ENCODE measurements at places on chromosomes 5 and 9. TPM values are rescaled to one million over a fixed set of nuclear protein-coding genes. Genes with fewer than 3 reads are reported as not detected.

The LCN15 gene
- total RNA-seq = not detected

The NPR3 gene
- not detected for total RNA-seq

The CLIC3 gene
- 3.4 TPM for total RNA-seq

The IL9 gene
- total RNA-seq = 12.5 TPM

The TTC39B gene
- total RNA-seq = 12.1 TPM

The DHFR gene
- total RNA-seq = 85.8 TPM

The PCDHB4 gene
- total RNA-seq = not detected

The PHF24 gene
- total RNA-seq = not detected

- no peaks in the 10 kb centered on the region for H3K27me3 ChIP-seq
- H3K36me3 ChIP-seq = peaks cover 12% of the 10 kb centered on the region
- H3K4me3 ChIP-seq = no peak overlapping the region
- no peaks in the 10 kb centered on the region for H3K4me1 ChIP-seq
- no peak overlapping the region for H3K27ac ChIP-seq
Measured at GRCh38 chr9:5819174-5819573, 13.7 kb downstream of the ERMP1 start.

DNA sequence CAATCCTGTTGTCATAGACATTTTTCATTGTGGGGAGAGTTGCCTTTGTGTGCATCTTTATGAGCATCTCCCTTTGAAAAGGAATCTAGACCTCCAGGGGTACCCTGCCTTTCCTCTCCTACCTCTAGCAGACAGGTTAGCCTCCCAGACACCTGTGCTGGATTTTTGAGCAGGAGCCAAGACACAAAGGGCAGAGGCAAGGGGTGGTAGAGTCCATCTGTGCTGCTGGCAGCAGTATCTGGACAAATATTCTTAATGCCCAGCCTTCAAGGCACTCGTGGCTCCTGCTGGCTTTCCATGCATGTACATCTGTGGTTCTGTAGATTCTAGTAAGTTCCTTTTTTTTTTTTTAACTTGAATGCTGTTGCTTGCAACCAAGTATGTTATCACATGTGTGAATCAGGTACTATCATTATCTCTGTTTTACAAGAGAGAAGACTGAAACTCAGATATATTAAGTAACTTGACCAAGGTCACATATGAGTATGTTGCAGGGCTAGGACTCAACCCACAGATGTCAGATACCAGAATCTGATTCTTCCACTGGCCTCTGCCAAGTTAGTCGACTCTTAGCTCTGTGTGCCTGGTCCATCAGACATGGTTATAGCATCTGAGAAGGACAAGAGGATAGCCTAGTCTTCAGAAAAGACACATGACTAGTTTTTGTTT lies 32.9 kb upstream of the GPR151 start:
- no peak for DNase-seq
- no peak overlapping the region for H3K4me3 ChIP-seq
- H3K27me3 ChIP-seq = no peaks in the 10 kb centered on the region
- H3K36me3 ChIP-seq = no peaks in the 10 kb centered on the region

DNA sequence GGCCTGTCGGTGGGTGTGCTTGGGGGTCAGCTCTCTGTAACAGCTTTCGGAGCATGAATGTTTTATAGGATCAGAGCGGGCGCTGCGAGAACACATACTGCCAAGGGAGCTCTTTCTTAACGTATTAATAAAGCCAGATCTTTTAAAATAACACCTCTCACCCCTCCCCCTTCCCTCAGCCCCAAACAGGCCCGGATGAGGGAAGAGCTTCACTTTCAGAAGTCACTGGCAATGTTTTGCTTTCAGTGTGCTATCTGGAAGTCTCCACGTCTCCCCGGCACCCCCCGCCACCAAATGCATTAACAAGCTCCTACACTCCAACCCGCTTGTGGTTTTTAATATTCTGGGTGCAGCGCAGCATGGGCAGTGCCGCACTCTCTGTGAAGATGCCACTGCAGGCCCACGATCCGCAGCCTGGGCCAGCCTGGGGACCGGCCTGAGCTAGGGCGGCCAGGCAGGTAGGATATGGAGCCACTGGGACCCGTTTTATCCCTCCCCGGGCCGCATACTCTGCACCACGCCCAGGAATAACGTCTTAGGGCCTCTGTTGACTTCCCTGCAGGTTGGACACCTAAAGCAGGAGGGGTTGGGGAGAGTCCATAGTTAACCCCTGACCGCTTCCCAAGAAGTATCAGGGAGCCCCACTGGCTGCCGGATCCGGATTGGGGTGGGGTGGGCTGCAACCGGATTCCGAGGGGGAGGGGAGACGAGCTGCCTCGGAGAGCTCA lies 12.6 kb downstream of the NR2F1 start:
- peaks cover 6% of the 10 kb centered on the region for H3K4me1 ChIP-seq
- H3K27me3 ChIP-seq = peaks cover 72% of the 10 kb centered on the region
- H3K4me3 ChIP-seq = no peak overlapping the region
- no peaks in the 10 kb centered on the region for H3K36me3 ChIP-seq
- H3K27ac ChIP-seq = no peak overlapping the region

- H3K4me1 ChIP-seq = no peaks in the 10 kb centered on the region
- no peaks in the 10 kb centered on the region for H3K36me3 ChIP-seq
- no peak overlapping the region for H3K4me3 ChIP-seq
- no peak overlapping the region for H3K27ac ChIP-seq
- no peak for DNase-seq
Measured at GRCh38 chr9:16627521-16627920, 242.9 kb downstream of the BNC2 start.

DNA sequence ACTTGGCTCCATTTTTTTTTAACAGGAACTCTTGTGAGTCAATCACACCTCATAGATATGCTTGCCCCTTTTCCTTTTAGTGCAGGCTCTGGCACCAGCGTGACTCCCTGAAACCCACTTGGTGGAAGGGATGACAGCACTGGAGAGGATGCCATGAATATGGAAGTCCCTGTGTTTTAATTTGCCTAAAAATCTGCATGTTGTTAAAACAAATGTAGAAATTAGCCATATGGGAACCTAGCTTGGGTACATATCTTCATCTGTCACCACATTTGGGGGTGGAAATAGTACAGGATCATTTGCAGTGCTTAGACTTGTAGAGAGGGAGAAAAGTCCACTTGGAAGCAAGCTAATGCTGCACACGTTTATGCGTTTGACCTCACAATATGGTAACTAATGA lies 179.0 kb downstream of the EBF1 start:
- no peak for DNase-seq
- H3K36me3 ChIP-seq = no peaks in the 10 kb centered on the region
- no peak overlapping the region for H3K27ac ChIP-seq

- no peaks in the 10 kb centered on the region for H3K4me1 ChIP-seq
- no peaks in the 10 kb centered on the region for H3K27me3 ChIP-seq
- no peaks in the 10 kb centered on the region for H3K36me3 ChIP-seq
- no peak overlapping the region for H3K27ac ChIP-seq
- H3K4me3 ChIP-seq = no peak overlapping the region
Measured at GRCh38 chr9:78692871-78693270, 395.9 kb downstream of the PSAT1 start.

- H3K27me3 ChIP-seq = no peaks in the 10 kb centered on the region
- DNase-seq = no peak
- H3K36me3 ChIP-seq = no peaks in the 10 kb centered on the region
- H3K27ac ChIP-seq = no peak overlapping the region
- H3K4me1 ChIP-seq = no peaks in the 10 kb centered on the region
Measured at GRCh38 chr9:8733131-8733954, 933.8 kb upstream of the DMAC1 start.

DNA sequence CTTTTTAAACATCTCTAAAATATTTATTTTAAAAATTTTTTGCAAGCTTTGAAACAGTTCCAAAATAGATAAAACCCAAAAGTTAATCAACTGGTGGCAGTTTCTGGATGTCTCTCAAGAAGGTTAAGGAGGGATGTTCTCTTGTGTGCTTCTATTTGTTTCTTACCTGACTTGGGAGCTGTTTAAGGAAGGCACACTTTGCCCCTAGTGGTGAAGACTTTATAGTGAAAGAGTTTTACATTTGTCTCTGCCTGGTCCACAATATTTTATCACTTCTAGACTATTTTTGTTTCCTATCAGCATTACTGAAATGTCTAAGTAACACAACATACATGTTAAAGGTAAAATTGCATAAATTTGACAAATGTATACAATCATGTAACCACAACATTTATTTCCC lies 552.8 kb downstream of the SEMA5A start:
- no peak overlapping the region for H3K4me3 ChIP-seq
- H3K27ac ChIP-seq = no peak overlapping the region
- DNase-seq = no peak
- H3K36me3 ChIP-seq = no peaks in the 10 kb centered on the region
- H3K27me3 ChIP-seq = no peaks in the 10 kb centered on the region
- H3K4me1 ChIP-seq = no peaks in the 10 kb centered on the region

DNA sequence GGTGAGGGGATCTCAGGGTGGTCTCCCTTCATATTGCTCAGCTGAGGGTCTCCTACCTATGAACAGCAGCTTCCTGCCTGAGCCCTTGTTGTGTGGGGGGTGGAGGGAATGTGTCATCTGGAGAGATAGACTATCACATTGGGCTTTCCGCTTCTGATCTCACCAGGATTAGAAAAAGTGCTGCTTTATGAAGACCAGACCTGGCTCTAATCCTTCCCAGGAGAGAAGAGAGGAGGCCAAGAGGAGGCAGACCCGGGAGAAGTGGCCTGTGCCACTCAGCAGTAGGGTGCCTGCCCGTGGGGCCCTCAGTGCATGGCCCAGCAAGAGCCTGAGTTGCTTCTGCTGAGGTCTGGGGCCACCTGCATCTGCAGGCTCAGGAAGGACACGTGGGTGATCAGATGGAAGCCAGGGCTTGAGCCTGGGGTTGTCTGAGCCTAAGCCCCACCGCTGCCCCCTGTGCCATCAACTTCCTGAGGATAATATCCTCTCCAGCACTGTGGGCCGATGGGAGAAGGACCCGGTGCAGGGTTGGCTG lies 22.1 kb upstream of the COL5A1 start:
- no peaks in the 10 kb centered on the region for H3K36me3 ChIP-seq
- no peaks in the 10 kb centered on the region for H3K4me1 ChIP-seq
- H3K27me3 ChIP-seq = no peaks in the 10 kb centered on the region
- DNase-seq = no peak
- no peak overlapping the region for H3K4me3 ChIP-seq

- H3K36me3 ChIP-seq = no peaks in the 10 kb centered on the region
- no peaks in the 10 kb centered on the region for H3K4me1 ChIP-seq
Measured at GRCh38 chr9:129352146-129352865, 174.2 kb upstream of the IER5L start.

DNA sequence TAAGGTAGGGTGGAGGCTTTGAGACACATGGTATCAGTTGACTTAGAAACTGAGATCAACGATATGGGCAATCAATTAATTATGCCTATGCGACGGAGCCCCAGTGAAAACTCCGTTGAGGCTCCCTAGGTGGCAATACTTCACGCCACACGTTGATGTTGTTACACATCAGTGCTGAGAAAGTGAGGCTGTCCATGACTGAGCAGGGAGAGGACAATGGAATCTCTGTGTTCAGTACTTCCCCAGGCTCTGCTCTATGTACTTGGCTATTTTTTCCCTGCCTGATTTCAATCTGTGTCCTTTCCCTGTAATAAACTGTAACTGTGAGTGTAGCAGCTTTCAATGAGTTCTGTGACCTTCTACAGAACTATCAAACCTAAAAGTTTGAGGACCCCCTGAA lies 211.7 kb downstream of the SNCAIP start:
- H3K36me3 ChIP-seq = no peaks in the 10 kb centered on the region
- DNase-seq = no peak
- no peaks in the 10 kb centered on the region for H3K27me3 ChIP-seq
- H3K4me3 ChIP-seq = no peak overlapping the region
- H3K4me1 ChIP-seq = no peaks in the 10 kb centered on the region

DNA sequence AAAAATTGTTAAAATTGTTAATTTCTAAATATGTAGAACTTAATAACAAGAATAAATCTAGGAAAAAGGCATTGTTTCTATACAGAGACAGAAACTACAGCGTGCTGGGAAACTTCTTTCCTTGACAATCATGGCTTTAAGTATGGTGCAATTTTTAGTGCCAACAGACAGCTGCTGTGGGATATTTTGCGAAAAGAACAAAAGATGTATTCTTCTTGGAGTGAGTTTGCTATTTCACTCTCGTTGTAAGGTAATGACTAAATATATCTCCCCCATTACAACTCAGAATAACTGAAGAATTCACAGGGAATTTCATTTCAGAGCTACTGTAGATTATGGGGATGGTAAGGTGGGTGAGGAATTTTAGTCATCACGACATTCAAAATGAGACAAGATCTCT lies 2055.0 kb upstream of the ACO1 start:
- H3K36me3 ChIP-seq = no peaks in the 10 kb centered on the region
- H3K4me3 ChIP-seq = no peak overlapping the region
- DNase-seq = no peak
- H3K27me3 ChIP-seq = no peaks in the 10 kb centered on the region
- no peak overlapping the region for H3K27ac ChIP-seq
- no peaks in the 10 kb centered on the region for H3K4me1 ChIP-seq

- H3K4me3 ChIP-seq = no peak overlapping the region
- no peak for DNase-seq
- H3K36me3 ChIP-seq = no peaks in the 10 kb centered on the region
- no peaks in the 10 kb centered on the region for H3K27me3 ChIP-seq
- H3K27ac ChIP-seq = no peak overlapping the region
- no peaks in the 10 kb centered on the region for H3K4me1 ChIP-seq
Measured at GRCh38 chr5:124661317-124662141, 84.9 kb downstream of the ZNF608 start.

DNA sequence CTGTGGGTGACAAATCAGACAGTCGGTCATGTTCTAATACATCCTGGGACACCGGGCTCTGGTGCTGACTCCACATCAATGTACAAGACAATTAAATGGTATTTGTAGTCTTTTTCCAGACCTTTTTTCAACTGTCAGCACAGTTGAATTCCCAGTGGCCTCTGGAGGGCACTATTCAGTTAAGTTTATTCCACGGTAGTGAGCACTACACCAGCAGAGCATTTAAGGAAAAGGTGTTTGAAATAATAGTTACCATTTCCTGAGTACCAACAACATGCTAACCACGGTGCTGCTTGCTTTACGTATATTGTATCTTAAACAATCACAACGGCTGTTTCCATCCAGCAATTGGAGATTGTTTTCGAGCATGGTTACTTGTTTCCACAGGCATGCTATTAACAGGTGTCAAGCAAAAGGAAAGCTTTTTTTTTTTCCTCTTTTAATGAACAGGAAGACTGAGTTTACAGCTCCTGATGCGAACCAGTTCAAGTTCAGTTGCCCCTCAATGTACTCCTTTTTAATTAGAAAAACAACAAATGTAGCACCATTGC lies 186.7 kb downstream of the PDZD2 start:
- no peaks in the 10 kb centered on the region for H3K4me1 ChIP-seq
- no peaks in the 10 kb centered on the region for H3K27me3 ChIP-seq
- no peak overlapping the region for H3K4me3 ChIP-seq
- no peak for DNase-seq
- no peak overlapping the region for H3K27ac ChIP-seq
- no peaks in the 10 kb centered on the region for H3K36me3 ChIP-seq

All from CD8-positive, alpha-beta memory T cell (primary cell).